Stimulated activated CD4-positive, alpha-beta T cell treated with anti-CD3 and anti-CD28 coated beads, Interleukin-1b, Interleukin-23, amount 100 ng/mL, for 1 hour (primary cell): ENCODE measurements at places on chromosomes 3 and 15.

GRCh38 chr3:63450023-63450422 lies 171.9 kb downstream of the SYNPR start:
- no peak for DNase-seq

DNA sequence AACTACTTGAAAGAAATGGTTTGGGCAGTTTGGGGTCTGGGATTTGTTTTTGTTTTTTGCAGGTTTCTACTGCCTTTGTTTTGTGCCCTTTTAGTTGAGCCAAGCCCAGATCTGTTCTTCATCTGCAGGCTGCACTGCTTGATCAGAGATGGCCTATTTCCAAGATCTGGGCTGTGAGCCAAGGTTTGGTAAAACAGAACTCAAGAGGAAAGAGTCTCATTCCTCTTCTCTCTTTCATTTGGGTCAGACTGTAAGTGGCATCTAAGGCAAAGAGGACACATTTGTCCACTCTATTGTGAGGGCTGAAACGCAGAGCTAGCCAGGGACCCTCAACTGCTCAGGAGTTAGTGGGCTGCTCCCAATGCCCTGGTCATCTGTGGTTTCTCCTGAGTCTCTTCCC lies 104.4 kb upstream of the UBE3A start:
- no peak for DNase-seq

DNA sequence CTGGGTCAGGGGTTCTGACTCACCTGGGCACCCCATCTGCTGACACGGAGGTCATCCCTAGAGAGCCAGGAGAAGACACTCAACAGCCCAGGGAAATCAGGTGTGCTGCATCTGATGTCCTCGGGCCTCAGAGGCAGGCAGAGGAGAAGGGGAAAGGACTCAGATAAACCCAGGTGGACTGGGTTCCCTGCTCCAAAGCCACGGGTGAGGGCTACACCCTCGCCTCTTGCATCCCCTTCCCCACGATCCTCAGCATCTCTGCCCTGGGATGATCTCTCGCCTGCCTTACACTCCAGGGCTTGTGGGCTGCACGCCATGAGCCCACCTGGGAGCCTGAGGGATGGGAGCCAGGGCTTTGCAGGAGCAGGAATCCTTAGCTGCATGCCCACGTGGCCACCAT lies 8.2 kb upstream of the DUSP7 start:
- DNase-seq: no peak

DNA sequence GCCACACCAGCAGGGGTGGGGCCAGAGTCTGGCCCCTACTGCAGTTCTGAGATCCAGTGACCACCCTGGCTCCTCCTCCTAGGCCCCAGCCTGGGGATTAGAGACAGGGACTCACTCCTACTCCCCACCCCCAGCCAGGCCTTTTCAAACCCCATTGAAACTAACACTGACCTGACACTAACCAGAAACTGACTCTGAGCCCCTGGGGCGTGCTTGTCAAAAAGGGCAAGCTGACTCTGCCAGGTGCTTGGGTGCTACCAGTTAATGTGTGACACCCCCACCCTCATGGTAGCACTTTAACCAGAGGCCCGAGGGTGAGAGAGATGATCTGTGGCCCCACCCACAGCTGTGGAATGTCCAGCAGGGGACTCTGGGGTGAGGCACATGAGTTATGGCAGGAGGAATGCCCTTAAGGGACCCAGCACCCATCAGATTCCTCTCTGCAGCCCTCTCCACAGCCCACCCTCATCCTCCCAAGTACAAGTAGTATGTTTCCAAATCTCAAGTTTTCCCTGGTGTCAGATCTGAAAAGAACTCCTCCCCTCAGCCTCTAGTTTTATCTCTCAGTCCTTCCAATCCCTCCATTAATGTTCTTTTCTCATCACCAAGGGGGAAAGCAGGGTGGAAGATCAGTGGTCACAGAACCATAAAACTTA lies 1.4 kb downstream of the PTH1R start:
- no peak for DNase-seq

GRCh38 chr3:191688756-191689433 lies 227.9 kb downstream of the PYDC2 start:
- DNase-seq: no peak

- DNase-seq: no peak
Observed at GRCh38 chr3:63679186-63679585, 26.7 kb downstream of the SNTN start.

DNA sequence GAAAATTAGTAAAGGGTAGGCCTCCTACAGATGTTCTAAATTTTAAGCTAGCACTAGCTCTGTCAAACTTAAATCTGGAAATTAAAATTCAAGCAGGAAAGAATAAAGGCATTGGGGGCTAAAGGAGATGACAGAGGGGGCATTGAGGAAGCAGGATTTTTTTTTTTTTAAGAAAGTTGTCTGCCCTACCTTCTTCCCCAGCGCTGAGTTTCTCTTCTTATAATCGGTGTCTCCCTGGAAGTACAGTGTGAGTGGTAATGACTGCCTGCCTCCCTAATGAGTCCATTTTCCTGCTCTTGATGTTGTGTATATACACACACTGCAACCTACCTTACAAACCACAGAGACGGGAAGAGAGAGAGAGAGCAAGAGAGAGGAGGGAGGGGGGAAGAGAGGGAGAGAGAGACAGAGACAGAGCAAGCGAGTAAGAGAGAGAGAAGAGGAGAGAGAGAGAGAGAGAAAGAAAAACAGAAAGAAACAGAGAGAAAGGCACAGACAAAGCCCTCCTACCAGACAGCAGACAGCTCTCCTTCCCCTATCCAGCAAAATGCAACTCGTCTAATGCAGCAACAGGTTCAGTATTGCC lies 47.0 kb downstream of the ZBTB20 start:
- no peak for DNase-seq

DNA sequence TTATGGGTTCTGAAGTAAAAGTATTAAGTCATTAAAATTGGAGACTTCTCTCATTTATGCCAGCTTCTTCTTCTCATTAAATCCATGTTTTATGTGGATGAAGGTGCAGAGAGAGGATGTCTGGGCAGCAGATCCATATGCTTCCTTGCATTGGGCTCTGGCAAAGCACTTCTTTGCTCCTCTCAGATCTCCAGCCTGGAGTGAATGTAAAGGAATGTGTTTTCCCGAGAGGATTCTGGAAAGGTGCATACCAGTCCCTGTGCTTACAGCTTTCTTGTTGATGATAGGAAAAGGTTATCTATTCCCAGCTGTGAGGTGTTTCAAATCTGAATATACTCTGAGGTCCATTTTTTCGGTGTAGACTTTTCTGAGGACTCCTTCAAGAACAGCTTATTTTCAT lies 79.9 kb upstream of the PEX5L start:
- DNase-seq: no peak

DNA sequence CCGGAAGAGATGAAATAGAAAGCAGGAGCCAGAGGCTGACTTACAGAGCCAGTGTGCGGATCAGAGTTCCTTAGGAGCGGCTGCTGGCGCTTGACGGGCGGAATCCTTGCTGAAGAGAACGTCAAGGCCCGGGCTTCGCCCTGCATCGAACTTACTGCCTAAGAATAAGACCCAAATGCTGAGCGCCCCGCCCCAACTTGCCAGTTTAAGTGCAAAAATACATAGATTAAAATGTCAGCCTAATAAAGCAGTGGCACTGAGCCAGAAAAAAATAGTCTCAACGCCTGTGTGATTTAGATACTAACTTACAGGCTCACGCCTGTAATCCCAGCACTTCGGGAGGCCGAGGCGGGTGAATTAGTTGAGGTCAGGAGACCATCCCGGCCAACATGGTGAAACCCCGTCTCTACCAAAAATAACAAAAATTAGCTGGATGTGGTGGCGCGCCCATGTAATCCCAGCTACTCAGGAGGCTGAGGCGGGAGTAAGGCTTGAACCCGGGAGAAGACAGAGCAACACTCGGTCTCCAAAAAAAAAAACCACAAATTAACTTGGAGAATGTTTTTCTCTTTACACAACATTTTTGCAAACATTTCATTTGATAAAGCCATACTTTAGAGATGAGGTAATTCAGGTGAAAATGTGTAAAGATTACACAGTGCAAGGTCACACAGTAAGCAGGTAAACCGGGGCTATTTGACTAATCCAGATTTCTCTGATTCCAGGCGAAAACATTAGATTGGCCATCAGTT lies 1.2 kb upstream of the UBP1 start:
- no peak for DNase-seq

GRCh38 chr3:144544871-144545270 lies 573.2 kb downstream of the DIPK2A start:
- DNase-seq: no peak

GRCh38 chr15:96187341-96188305 lies 142.9 kb upstream of the NR2F2 start:
- DNase-seq: no peak

DNA sequence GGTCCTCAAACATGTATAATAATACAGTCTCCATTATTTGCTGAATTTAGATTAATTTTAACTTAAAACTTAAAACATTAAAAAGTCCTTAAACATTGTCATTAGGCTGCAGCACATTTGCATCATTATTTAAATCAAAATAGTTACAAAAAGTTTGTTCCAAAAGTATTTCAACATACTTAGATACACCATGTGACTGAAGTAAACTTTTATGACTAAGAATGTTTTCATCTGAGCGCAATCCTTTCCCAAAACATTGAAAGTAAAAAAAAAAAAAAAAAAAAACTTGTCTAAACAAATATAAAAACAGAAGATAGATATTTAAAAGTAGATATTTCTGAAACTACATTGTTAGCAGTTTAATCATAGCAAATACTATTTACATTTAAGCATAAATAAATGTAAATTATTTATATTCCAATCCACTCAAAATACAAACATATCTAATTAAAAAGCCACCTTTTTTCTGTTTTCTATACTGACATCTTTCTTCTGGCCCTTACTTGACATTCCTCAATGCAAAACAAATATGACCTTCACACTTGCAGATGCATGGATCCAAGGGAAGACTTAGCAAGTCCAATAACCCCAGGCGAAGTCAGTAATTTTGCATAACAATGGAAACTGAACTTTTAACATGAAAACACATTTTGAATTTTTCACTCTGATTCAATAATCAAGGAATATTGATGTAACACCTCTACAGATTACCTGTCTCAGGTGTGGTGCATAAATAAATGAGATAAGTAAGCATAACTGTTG lies 10.3 kb downstream of the FAM227B start:
- DNase-seq: no peak
